ENCODE measurements at places on chromosomes 7 and 10.

DNA sequence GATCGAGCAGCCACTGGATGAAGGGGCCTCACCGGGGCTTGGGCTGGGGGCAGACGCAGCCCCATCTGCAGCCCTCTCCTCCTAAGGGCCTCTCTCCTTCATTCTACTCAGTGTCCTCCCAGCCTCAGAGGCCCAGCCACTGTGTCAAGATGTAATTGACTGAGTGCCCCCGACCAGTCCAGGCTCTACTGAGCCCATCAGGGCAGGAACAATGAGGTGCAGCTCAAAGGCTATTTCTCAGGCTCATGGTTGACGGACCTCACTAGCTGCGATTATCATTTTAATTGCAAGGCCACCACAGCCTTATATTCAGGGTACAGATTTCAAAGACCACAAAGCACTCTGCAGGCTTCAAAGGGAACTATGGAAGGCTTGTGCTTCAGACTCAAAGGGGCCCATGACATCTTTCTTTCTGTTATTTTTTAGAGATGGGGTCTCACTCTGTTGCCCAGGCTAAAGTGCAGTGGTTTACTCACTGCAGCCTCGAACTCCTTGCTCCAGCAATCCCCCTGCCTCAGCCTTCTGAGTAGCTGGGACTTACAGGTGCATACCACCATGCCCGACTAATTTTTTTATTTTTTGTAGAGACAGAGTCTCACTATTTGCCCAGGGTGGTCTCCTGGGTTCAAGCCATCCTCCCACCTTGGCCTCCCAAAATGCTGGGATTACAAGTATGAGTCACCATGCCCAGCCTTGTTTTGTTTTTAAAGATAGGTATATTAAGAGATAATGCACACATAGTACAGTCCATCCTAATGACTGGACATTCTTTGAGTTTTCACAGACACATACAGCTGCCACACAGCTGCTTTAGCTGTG lies 23.7 kb downstream of the SLC29A3 start:
- no peak for DNase-seq

GRCh38 chr7:5435291-5436002 lies 11.8 kb upstream of the TNRC18 start:
- DNase-seq: no peak

- DNase-seq: no peak
Observed at GRCh38 chr10:30037620-30038336, 21.6 kb downstream of the JCAD start.

GRCh38 chr7:26306790-26307189 lies 15.1 kb downstream of the SNX10 start:
- DNase-seq: no peak

- DNase-seq: no peak
Observed at GRCh38 chr10:97169063-97169462, 16.7 kb downstream of the SLIT1 start.

DNA sequence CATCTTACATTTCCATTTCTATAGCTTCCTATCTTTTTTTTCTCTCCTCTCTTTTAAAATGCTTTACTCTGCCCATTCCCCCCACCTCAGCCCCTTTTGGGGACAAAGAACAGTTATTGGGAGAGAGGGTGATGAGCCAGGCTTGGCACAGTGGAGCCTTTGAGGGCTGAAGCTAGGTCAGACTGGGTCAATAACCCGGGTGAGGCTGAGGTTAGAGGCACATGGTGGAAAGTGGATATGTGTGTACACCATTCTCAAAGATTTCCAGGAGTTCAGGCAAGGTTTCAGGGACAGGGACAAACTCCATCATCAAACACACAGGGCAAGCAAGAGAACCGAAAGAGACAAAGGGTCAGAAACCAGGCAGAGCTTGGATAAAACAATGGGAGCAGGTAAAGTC lies 11.5 kb downstream of the ABCB4 start:
- no peak for DNase-seq

DNA sequence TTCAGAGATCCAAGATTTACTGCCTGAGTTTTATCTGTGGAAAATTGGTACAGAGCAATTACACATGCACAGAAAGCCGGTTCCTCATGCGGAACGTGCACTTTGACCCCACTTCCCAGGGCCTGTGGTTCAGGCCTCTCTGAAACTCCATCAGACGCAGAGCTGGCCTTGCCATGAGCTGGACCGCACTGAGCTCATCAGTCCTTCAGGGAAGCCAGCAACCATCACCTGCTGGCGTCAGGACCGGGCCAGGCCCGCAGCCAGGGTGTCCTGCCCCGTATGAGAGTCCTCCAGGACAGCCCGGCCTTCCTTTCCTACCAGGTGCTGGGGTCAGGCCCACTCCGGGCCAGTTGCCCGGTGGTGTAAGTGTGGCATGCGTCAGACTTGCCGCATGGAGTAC lies 446.5 kb upstream of the FOXK1 start:
- DNase-seq: no peak

DNA sequence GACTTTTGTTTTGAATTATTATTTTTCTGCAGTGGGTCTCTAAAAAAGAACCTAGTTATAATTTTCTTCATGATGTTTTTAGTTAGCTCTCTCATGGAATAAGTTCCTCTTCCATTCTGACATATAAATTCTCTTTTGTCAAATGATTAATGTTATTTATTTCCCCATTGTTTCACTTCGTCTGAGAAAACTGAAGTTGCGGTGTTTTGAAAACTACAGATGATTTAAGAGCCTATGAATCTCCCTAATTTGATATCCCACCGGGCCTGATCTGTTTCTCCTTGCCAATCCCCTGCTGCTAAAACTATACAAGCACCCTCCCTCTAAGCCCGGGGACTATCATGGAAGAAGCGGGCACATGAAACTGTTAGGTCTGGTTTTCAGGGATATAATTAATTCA lies 41.4 kb downstream of the HTR7 start:
- no peak for DNase-seq

- no peak for DNase-seq
Observed at GRCh38 chr7:2776401-2776800, 67.7 kb downstream of the GNA12 start.

DNA sequence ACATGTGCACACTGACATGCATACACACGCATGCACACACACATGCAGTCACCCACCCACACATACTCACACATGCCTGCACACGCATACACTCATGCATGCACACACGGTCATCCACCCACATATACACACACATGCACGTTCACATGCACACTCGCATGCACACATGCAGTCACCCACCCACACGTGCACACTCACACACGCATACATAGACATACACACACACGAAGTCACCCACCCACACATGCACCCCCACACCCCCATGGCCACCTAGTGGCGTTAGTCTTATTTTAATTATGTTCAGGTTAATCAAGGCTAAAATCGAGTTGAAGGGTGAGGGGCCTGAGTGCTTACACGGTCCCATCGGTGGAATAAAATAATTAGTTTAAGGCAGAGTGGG lies 96.8 kb downstream of the DNAJB6 start:
- no peak for DNase-seq

DNA sequence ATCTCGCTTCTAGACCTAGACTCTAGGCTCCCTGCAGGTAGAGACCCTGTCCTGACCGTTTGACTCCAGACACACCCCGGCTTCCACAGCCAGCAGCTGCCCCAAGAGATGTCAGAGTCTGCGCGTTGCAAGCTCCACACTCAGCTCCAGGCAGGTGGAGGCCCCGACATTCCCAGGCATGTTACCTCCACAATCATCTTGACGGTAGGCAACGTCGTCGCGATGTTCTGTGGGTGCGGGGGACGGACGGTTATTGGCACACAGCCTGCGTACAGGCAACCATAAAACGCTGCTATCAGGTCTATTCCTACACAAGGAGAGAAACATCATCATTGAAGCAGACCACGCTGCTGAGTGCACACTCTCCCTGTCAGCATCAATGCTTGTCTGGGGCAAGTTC lies 213.2 kb downstream of the ZMYND11 start:
- DNase-seq: no peak

DNA sequence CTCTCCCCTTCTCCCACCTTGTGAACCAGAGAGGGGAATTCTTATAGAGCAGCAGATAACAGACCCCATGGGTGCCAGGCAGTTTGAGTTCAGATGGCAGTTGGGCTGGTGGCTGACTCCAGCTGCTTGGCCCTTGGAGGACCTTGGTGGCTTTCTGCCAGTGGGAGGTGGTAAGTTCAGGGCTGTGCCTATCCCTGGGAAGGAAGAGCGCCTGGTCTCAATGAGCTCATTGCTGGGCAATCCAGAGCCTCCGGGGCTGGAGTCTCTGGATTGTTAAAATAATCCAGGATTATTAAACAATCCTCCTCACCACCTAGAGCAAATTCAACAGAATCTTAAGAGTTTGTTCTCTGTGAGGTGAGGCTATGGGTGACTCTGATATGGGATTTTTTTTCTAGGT lies 105.2 kb downstream of the FANK1 start:
- peak; percentile 39 for DNase-seq

GRCh38 chr7:114242992-114243507 lies 171.6 kb upstream of the FOXP2 start:
- no peak for DNase-seq

DNA sequence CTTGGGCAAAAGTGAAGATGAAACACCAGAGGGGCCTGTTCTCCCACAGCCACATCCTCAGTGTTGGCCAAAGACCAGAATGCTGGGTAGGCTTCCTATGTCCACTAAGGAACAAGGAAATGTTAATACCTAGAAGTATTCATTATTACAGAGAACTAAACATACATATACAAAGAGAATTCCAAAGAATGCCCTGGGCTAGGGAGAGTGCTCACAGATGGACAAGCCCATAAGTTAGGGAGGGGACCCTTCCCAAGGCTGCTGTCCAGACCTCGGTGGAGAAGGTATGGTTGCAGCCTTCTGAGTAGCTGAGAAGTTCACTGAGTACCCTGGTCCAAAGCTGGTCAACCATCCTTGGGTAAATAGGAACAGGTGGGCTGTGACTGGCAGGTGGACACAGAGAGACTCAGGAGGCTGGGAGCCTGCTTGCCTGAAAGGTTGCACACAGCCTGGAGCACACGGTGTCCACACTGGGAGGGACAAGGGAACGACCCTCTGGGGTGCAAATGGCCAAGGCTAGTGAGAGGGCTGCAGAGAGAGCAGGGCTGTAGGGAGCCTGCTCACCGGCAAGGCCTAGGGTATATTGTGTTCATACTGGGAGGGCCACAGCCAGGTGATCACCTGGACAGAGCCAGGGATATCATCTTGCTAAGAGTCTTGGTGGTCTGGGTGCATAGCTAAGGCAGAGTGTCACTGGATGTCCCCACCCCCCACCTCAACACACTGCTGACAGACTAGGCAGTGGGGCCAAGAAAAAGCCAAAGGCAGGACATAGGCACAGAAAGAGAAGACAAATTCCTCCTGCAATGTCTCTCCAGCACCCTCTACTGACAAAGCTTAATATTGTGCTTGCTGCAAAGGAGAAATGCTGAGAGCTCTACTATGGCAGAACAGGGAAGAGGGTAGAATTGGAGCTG lies 40.3 kb downstream of the CPVL start:
- DNase-seq: peak; percentile 68

GRCh38 chr7:3430588-3430987 lies 129.5 kb downstream of the SDK1 start:
- no peak for DNase-seq

DNA sequence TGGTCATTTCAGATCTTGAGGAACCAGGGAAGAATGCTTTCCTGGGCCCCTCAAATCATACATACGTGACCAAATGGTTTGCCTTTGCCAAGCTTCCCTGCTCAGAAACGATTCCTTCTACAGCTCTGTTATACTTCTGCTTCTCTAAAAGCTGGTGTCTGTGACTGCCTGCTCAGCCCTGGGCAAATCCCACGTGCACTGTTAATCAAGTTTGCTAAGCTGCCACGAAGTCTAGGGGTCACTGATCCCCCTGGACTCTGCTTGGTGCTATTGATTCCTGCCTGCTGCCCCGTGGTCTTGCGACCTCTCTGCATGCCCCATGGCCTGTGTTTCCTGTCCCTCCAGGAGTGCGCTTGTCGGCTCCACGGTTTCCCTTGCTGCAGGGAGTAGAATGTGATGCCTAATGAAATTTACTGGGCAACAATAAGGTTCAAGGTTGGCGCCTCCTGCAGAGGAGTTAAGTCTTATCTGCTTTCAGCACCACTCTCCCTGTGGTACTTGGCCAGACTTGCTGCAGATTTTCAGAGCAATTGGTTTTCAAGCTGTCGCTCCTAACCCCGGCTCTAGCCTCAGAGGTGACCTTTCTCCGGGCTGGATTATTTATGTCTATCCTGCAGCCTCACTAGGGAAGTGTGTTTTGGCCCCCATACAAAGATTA lies 201.6 kb upstream of the FZD8 start:
- no peak for DNase-seq

DNA sequence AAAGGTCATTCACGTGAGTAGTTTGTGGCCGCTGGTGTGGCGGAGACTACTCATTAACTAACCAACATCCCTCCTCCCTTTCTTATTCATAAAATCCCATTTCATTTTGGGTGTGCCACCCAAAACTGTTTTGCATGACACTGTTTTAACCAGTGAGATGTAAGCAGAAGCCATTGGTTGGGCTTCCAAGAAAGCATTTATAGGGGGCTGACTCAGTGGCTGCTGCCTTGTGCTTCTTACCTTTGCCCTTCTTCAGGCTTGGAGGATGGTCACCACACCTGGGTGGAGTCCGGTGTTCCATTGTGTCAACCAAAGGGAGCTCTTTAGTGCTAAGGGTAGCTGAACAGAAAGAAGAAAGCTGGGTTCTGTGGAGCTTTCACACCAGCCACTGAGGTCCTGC lies 37.2 kb upstream of the EPC1 start:
- DNase-seq: no peak

- no peak for DNase-seq
Observed at GRCh38 chr7:151497306-151497871, 22.3 kb downstream of the RHEB start.

DNA sequence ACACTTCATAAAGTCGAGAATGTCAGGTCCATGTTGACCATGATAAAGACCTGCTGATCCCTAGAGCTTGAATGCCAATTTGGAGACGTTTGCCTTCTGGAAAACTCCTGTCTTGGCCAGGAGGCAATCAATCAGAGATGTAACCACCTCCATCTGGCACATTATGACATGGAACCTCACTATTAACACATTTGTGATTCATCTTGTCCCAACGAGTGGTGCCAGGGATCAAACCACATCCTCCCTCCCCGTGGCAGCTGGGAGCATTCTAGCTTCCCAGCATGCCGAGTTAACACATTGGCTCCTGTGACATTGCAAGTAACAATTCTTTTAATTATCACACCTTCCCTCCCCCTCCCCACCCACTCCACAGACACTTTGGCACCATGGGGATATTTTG lies 84.0 kb upstream of the PPP1R17 start:
- DNase-seq: no peak

DNA sequence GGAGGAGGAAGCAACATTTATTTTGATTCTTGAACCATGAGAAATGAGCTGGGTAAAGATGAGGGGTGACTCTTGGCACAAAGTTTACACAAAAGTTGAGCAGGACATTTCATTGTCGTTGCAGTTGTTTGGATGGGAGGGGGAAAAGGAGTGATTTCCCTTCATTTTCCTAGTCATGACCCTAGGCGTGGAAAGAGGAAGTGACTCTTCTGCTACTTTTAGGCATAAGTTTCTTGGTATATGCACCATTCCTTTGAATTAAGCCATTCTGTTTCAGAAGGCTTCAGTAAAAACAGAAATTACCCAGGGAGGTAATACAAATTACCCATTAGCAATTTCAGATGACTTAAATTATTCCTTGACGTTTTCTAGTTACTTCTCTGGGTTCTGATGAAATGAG lies 113.9 kb upstream of the FAM171A1 start:
- DNase-seq: no peak

Measured in fibroblast of villous mesenchyme (primary cell).